Suprapubic skin (tissue), 4 donors: ENCODE measurements at places on chromosomes 11 and 22.

- no peak for DNase-seq
These were observed 52.9 kb downstream of the UVRAG start for GRCh38 chr11:75867778-75868374.

GRCh38 chr22:44848791-44849420 lies 96.5 kb downstream of the ARHGAP8 start:
- no peak for DNase-seq

- DNase-seq, result no peak
These were observed 80.0 kb downstream of the BRD1 start for GRCh38 chr22:49747716-49748115.

GRCh38 chr11:45110562-45110961 lies 35.9 kb upstream of the PRDM11 start:
- no peak for DNase-seq

DNA sequence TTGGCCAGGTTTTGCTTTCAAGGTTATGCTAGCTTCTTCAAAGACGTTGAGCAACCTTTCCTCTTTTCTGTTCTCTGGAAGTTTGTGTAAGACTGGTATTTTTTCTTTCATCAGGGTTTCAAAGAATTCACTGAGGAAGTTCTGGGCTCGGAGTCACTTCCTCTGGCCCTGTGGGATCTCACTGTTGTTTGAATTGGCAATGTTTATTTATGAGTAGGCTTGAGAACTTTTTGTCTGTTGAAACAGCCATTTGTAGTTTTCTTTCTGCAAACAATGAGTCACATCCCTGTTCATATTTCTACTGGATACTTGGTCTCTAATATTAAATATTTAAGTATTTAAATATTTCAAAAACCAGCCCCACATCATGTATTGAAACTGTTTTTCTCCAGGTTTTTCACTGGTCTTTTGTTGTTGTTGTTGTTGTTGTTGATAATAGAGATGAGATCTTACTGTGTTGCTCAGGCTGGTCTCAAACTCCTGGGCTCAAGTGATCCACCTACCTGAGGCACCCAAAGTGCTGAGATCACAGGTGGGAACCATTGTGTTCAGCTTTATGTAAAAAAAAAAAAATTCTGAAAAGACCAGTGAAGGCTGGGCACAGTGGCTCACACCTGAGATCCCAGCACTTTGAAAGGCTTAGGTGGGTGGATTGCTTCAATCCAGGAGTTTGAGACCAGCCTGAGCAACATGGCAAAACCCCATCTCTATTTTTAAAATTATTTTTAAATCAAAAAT lies 26.9 kb downstream of the SUSD2 start:
- no peak for DNase-seq
